ENCODE measurements at places on chromosomes 7 and 10.

- H3K27ac ChIP-seq: no peak overlapping the region
- H3K4me1 ChIP-seq: no peaks in the 10 kb centered on the region
- no peaks in the 10 kb centered on the region for H3K27me3 ChIP-seq
- no peaks in the 10 kb centered on the region for H3K36me3 ChIP-seq
- no peak for DNase-seq
- H3K4me3 ChIP-seq: no peak overlapping the region
Observed at GRCh38 chr10:64840341-64840740, 1319.1 kb downstream of the REEP3 start.

- no peaks in the 10 kb centered on the region for H3K27me3 ChIP-seq
- H3K4me1 ChIP-seq: no peaks in the 10 kb centered on the region
Observed at GRCh38 chr7:51222916-51223315, 93.7 kb downstream of the COBL start.

- no peaks in the 10 kb centered on the region for H3K36me3 ChIP-seq
- peak; percentile 11 for DNase-seq
- H3K4me1 ChIP-seq: peaks cover 18% of the 10 kb centered on the region
- peak within 1 kb of the TSS; percentile 42 for H3K4me3 ChIP-seq
- no peak within 1 kb of the TSS for H3K27ac ChIP-seq
Observed at GRCh38 chr7:12570534-12571461, at the start of gene SCIN. Gene SCIN (plus strand): TSS chr7:12570720. CDS start chr7:12570787, 67 bp downstream.

GRCh38 chr10:110789604-110790433 is 81.9 kb upstream of the PDCD4 start:
- H3K27ac ChIP-seq: no peak overlapping the region
- no peaks in the 10 kb centered on the region for H3K36me3 ChIP-seq
- H3K4me1 ChIP-seq: peaks cover 26% of the 10 kb centered on the region
- no peak for DNase-seq
- H3K27me3 ChIP-seq: no peaks in the 10 kb centered on the region

- H3K36me3 ChIP-seq: no peaks in the 10 kb centered on the region
- peak overlapping the region; percentile 77 for H3K4me3 ChIP-seq
- peak; percentile 92 for DNase-seq
- H3K4me1 ChIP-seq: peaks cover 18% of the 10 kb centered on the region
- H3K27ac ChIP-seq: peak overlapping the region; percentile 81
Observed at GRCh38 chr7:101017064-101017777, 2.7 kb upstream of the MUC17 start.

DNA sequence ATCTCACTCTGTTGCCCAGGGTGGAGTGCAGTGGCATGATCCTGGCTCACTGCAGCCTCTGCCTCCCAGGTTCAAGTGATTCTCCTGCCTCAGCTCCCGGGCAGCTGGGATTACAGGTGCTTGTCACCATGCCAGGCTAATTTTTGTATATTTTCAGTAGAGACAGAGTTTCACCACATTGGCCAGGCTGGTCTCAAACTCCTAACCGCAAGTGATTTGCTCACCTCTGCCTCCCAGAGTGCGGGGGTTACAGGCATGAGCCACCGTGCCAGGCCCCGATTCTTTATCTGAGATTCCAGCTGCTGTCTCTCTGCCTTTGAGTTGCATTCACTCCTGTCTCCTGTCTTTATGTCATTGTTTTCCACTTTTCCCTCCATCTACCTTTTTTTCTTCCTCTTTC is 168.7 kb downstream of the TMEM178B start:
- no peaks in the 10 kb centered on the region for H3K4me1 ChIP-seq
- no peak for DNase-seq
- H3K36me3 ChIP-seq: no peaks in the 10 kb centered on the region
- H3K4me3 ChIP-seq: no peak overlapping the region
